Globus pallidus (tissue), 1 donor: ENCODE measurements at places on chromosomes 16 and 17.
A peak's percentile ranks its signal among the peaks of the same experiment; 100 is the strongest.

DNA sequence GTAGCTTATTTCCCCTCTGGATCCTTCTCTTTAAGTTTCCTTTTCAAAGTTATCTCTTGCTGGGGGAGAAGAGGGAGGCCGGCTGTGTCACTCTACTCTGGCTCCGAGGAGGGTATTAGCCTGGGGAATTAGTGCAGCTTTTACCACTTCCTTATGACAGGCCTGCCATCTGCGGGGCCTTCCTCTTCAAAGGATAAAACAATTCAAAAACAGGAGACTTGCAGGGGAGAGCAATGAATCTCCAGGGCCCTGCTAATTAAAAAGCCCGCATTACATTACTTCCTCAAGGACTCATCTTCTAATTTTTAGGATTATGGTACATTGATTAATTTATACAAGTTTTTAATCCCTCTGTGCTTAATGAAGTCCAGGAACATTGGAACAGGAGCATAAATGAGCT, 190.9 kb upstream of the CDH5 start:
- no peak for DNase-seq

DNA sequence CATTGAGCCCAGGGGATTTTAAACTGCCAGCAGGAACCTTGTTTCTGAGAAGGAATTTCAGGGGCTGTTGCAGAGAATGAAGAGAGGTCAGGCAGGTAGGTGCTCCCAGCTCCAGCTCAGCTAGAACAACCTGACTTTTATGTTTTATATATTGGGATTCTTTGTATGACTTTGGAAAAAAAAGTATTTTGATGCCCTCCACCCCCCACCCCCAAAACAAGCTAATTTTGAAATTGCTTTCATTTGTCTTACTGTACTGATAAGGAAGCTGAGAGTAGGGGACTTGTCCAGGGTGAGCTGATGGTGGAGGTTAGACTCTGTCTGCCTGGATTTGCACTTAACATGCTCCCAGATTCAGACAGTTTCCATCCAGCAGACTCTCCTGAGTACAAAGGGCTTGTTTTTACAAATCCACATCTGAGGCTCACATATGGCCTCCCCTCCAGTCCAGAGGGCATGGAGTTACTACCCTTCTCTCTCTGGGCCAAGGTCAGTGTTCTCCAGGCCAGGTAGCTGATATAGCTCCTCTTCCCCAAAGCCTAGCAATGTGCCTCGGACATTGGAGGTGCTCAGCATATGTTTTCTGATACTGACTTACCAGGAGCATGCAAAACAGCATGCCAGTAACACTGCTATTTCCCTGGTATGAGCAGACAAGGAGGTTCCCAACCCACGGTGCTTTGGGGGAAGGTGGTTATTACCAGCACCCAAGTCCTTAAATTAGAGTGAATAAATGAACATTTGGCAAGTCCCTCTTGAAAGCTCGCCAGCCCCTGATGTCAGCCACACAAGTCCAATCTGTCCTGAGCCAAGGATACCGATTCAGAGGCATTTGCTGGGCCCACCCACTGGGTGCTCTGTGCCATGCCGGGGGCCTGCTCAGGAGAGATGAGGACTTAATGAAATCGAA, 11.3 kb downstream of the STX1B start:
- no peak for DNase-seq

DNA sequence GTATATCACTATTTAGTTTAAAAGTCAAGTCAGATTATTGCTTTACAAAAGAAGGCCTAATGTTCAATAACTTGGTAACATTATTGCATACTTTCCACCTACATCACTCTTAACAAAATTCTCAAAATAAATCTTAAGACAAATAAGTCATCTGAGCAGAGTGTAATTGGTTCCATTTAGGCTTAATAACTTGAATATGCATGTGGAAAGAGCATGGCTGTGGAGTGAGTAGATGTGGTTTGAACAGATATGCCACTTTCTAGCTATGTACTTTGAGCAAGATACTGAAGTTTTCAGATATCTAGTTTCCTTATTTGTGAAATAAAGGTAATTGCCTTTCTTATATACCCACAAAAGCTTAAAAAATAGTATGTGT, 6.7 kb upstream of the EVI2A start:
- DNase-seq = no peak

DNA sequence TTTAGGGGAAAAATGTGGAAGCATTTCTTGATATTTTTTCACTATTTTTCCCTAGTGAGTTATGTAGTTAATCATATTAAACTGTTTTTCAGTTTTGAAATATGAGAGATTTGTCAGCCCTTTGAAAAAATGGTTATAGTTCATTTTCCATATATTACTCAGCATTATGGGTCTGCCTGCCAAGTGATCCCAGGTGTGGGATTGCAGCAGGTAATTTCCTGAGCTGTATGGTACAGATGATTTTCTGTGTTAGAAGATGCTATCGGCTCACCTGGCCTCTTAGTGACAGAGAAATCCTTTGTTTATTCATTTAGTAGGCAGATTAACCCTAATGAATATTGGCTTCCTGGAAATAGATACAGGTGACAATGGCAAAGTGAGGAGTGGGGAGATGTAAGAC, 275.1 kb upstream of the TBX2 start:
- no peak for DNase-seq

GRCh38 chr17:55931446-55931845, 180.6 kb downstream of the PCTP start:
- DNase-seq = no peak

GRCh38 chr16:1026057-1026783, 44.6 kb downstream of the SOX8 start:
- peak; percentile 76 for DNase-seq

- peak; percentile 84 for DNase-seq
Observed at GRCh38 chr17:75896415-75897159, at the start of gene TRIM65. TSS of gene TRIM65 (minus strand) at chr17:75896951. CDS start at chr17:75896937, 14 bp downstream.

DNA sequence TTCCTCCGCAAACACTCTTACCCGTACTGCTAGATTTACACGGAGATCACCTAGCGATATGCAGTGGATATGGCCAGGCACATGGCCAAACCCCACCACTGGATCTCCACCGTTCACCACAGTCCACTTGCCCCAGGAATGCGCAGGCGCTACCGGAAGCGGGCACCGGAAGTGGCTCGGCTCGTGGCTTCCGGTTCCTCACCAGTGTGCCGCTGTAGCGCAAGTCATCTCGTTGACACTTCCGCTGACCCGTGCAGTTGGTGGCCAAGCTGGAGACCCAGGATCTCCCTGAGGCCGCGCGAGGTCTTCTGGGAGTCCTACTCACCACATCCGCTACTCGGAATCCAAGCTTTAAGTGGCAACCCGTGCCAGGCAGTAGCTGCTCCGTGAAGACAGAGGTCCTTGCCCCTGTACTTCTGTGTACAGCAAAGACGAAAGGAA, 11.5 kb downstream of the ZNF597 start:
- DNase-seq = no peak

DNA sequence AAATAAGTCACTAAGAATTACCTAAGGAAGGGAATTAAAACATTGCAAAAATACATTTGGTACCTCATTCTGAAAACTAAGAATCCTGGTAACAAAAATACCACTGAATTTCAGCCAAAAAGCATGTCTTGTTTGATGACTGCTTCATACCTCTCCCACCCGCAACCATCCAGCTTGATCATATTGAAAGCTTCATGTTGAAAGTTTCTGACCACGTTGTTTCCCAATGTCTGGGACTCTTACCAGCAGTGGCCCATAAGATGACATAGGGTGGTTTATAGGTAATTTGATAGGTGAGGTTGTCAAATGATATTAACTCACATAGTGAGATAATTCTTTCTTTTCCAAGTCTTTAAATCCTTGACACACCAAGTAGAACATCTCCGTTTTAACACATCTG, 139.3 kb downstream of the CDH11 start:
- DNase-seq = no peak

- DNase-seq = no peak
Observed at GRCh38 chr17:10305398-10305797, 67.4 kb downstream of the MYH13 start.

GRCh38 chr16:924806-925205, 46.0 kb downstream of the LMF1 start:
- no peak for DNase-seq

DNA sequence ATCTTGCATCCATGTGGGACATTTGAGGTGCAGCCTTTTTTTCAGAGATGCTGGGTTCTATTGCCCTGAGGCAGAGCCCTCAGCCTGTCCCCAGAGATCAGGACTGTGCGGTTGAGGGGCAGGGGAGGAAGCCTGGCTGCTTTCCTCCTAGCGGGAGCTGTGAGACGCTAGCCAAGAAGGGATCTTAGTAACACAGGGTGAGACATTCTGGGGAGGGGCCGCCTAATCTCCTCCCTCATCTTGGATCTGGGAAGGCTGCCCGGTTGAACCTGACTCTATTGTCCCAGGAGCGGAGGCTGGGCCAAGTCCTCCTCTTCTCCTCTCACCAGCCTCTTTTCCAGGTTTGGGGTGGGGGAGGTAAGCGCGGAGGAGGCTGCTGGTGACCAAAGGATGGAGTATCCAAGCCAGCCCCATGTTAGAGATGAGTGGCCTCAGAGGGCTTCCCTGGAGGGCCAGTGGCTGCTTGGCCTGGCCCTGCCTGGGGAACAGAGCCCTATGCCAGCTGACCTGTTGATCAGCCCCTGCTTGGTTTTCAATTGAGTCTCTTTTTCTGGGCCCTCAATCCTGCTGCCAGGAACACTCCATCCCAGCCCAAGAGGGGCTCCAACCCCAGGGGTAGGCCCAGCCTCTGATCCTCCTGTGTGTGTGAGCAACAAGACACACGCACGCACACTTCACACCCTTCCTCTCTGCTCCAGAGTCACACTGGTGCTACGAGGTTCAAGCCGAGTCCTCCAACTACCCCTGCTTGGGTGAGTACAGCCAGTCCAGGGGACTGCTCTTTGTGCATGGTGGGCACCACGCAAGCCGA, 5.0 kb downstream of the CA4 start:
- DNase-seq = no peak

GRCh38 chr17:31394544-31394943, 3.1 kb downstream of the RAB11FIP4 start:
- peak; percentile 81 for DNase-seq

GRCh38 chr16:1990351-1991134, 773 bp downstream of the SYNGR3 start:
- no peak for DNase-seq

DNA sequence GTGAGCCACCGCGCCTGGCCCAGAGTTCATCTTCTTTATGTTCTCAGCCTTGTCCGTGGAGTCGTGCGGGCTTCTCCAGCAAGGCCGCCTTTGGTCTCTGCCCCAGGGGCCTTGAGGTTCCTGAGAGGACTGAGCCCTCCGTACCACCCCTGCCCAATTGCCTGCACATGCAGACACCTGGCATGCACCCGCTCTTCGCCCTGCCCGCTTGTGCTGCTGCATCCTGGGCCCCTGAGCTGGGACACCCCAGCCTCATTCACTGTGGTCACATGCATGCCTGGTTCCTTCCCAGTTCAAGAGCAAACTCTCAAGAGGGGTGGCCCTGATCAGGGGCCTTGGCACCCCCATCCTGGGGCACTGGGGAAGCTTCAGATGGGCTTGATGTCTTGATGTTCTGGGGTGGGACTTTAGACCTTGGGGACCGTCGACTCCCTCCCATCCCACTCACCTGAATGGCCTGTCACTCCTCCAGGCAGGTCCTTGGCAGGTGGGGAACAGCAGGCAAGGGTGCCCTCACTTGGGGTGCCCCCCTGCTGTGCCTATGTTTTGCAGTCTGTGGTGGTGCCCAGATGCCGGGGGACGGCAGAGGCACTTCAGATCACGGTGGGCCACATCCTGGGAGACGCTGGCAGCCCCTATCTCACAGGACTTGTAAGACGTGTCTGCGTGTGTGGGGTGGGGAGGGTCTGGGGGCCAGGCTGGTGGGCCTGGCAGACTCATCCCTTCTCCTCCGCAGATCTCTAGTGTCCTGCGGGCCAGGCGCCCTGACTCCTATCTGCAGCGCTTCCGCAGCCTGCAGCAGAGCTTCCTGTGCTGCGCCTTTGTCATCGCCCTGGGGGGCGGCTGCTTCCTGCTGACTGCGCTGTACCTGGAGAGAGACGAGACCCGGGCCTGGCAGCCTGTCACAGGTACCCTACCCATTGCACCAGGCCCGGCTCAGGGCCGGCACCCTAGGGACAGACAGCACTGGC, 12.7 kb upstream of the SPNS2 start:
- DNase-seq = no peak

- no peak for DNase-seq
Observed at GRCh38 chr17:5971969-5972368, 98.2 kb upstream of the WSCD1 start.

- no peak for DNase-seq
Observed at GRCh38 chr17:57407287-57408070, 151.2 kb downstream of the MSI2 start.

- DNase-seq = no peak
Observed at GRCh38 chr17:81549031-81549557, 3.1 kb downstream of the FAAP100 start.

DNA sequence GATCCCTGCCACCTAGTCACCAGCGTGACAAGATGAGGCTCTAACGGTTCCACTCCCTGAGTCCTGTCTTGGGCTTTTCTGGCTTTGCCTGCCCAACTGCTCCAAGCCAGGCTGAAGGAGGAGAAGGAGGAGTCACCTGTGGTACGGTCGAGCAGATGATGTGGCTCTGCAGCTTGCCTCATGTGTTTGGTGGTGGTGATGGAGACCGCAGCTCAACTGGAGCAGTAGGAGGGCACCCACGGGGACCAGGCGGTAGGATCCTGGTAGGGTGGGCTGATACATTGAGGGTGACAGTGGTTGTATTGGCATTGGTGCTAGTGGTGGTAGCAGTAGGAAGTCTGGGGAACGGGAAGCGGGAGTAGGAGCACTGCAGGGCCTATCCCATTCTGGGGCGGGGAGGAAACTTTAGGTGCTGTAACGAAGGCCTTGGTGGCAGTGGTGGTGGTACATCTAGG, 202.8 kb upstream of the WSB1 start:
- DNase-seq = no peak

GRCh38 chr16:4795828-4796572, 831 bp downstream of the SMIM22 start:
- no peak for DNase-seq

DNA sequence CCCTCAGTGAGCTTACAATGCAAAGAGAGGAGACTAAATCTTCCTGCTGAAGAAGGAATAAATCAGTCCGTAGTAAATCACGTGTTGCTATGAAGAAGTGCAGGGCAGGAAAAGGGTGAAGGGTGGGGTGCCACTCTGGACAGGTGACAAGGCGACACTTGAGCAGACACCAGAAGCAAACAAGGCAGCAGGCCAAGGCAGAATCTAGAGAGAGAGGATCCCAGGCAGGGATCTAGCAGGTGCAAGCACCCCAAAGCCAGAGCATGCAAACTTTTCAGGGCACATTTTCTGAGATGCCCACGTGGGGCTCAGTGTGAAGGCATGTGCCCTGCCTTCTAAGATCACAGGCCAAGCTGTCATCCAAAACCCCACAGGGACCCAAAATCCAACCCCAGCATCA, 193.3 kb downstream of the ZNF423 start:
- DNase-seq = no peak

DNA sequence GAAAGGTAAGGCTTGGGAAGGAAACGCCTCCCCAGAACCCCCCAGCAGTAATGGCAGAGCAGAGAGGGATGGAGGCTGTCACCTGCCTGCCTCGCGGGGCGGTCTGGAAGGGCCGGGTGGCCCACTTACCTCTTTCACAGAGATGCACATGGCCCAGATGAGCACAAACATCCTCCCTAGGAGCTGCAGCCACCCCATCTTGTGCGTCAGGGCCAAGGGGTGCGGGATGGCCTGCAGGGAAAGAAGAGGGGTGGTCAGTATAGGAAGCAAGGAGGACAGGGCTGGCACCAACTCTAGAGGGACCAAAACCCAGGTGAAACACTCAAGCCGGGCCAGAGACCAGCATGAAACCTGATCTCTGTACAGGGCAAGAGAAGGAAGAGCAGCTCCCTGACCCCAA, 29.7 kb downstream of the TRPV3 start:
- no peak for DNase-seq

- no peak for DNase-seq
Observed at GRCh38 chr17:48679385-48680096, 42.8 kb downstream of the PRAC1 start.

- DNase-seq = no peak
Observed at GRCh38 chr17:9170853-9171252, 149.5 kb downstream of the NTN1 start.
